ENCODE measurements at places on chromosomes 3 and 15. TPM values are rescaled to one million over a fixed set of nuclear protein-coding genes. Genes with fewer than 3 reads are reported as not detected.
A peak's percentile ranks its signal among the peaks of the same experiment; 100 is the strongest.

Gene ADAMTS9
- 168 TPM for total RNA-seq

Gene ICE2
- 19.8 TPM for total RNA-seq

Gene SENP2
- 53.6 TPM for total RNA-seq

Gene SFMBT1
- 3.1 TPM for total RNA-seq

Gene CEP19
- 5.0 TPM for total RNA-seq

Gene LDHAL6B
- total RNA-seq: not detected

Gene PTX3
- total RNA-seq: 1.7 TPM

Gene GPR87
- total RNA-seq: not detected

Gene CIB2
- total RNA-seq: 63.4 TPM

Gene ZBTB20
- 37.3 TPM for total RNA-seq

Gene TRIM42
- total RNA-seq: not detected

GRCh38 chr3:191065181-191065805, 133.7 kb upstream of the OSTN start:
- H3K27ac ChIP-seq: no peak overlapping the region
- H3K4me3 ChIP-seq: no peak overlapping the region
- no peaks in the 10 kb centered on the region for H3K36me3 ChIP-seq
- DNase-seq: peak; percentile 38

DNA sequence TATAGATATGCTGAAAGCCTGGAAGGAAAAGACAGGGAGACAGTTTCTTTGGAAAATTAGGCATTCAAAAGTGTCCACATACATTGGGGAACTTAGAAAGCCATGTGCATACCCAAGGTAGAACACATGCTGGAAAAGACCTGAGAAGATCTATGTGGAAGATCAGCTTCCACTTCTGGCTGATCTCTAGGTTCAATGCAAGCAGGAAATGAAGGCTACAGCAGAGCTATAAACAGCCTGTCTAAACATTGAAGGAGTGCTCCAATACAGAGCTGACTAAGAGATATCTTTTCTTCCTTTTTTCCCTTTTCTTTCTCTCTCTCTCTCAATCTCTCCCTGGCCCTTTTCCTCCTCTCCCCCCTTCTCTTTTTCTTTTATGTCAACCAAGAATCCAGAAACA, 73.6 kb upstream of the TCF12 start:
- H3K36me3 ChIP-seq: no peaks in the 10 kb centered on the region
- H3K4me1 ChIP-seq: no peaks in the 10 kb centered on the region
- H3K27ac ChIP-seq: no peak overlapping the region
- no peaks in the 10 kb centered on the region for H3K27me3 ChIP-seq
- DNase-seq: no peak
- no peak overlapping the region for H3K4me3 ChIP-seq

DNA sequence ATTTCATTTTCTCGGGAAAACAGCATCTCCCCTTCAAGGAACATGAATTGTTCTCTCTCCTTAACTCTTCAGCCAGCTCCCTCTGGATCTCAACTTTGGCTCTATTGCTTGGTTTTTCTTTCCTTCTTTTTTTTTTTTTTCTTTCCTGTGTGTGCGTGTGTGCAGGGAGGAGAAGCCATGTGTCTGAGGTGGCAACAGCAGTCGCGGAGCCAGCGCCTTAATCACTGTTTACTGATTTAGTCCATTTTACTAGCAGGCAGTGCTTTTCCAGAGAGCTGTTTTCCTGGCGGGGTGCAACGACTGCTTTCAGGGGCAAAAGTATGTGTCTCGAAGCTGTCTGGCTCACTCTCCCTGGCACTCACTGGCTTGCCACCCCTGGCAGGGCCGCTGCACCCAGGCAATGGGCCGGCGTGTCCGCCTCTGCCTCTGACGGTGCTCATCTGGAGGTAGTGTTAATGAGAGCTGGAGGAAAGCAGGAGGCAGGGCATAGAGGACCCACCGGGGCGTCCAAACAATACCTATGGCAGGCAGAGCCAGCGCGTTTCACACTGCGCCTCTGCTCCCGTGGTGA, 835.4 kb upstream of the NR2F2 start:
- no peaks in the 10 kb centered on the region for H3K36me3 ChIP-seq
- H3K4me3 ChIP-seq: no peak overlapping the region
- no peak overlapping the region for H3K27ac ChIP-seq
- DNase-seq: no peak

DNA sequence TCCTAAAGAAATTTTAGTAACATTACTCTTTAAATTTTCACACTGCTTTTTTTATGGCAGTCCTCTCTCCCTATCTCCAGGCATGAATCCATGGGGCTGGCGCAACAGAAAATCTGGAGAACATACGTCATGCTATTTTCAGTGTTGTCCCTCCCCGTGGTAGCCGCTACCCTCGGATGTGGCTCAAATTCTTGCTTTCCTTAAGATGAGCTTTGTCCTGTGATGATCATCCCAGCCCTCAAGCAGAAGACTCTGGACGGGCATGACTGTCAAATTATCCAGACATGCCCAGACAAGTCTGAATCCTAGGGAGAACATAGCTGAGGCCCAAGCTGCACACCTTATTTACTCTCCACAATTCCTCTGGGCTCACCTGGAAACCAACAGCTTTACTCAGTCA, 49.1 kb downstream of the FMN1 start:
- H3K4me1 ChIP-seq: no peaks in the 10 kb centered on the region
- no peak overlapping the region for H3K4me3 ChIP-seq
- H3K27me3 ChIP-seq: no peaks in the 10 kb centered on the region
- no peaks in the 10 kb centered on the region for H3K36me3 ChIP-seq
- no peak overlapping the region for H3K27ac ChIP-seq

DNA sequence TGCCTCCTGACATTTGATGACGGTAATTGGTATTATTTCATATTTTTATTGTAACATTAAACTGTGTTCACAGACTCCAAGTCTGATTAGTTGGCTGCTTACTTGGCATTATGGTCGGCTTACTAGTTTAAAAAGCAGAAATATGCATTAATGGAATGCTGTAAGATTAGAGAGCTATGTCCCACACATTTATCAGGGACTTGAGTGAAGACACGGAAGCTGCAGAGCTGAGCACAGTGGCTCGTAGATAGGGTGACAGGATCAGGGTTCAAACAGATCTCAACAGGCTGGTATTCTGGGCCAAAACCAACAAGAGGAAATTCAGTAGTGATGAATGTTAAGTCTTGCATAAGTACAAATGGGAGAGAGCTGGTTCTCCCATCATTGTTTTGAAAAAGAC, 113.8 kb downstream of the ADAMTSL3 start:
- no peak overlapping the region for H3K4me3 ChIP-seq
- H3K27ac ChIP-seq: no peak overlapping the region
- peaks cover 30% of the 10 kb centered on the region for H3K4me1 ChIP-seq
- H3K27me3 ChIP-seq: no peaks in the 10 kb centered on the region
- H3K36me3 ChIP-seq: no peaks in the 10 kb centered on the region
- no peak for DNase-seq

GRCh38 chr15:62506217-62506805, 341.2 kb upstream of the C2CD4B start:
- H3K36me3 ChIP-seq: no peaks in the 10 kb centered on the region
- no peaks in the 10 kb centered on the region for H3K27me3 ChIP-seq
- peak; percentile 77 for DNase-seq
- peaks cover 81% of the 10 kb centered on the region for H3K4me1 ChIP-seq

DNA sequence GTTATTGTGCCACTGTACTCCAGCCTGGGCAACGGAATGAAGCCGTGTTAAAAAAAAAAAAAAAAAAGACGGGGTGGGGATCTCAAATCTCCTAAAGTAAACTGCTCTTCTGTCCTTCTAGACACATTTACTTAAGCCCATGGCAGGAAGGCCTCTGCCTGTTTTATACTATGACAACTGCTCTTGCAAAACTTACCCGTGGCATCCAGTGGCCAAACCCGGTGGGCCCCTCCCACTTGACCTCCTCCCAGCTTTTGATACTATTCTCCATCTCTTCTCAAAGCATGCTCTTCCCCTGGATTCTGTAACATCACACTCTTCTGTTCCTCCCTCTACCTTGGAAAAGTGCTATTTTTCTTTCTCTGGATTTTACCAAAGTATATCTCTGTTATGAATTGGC, 112.2 kb downstream of the RFTN1 start:
- no peaks in the 10 kb centered on the region for H3K36me3 ChIP-seq
- no peak overlapping the region for H3K4me3 ChIP-seq
- H3K4me1 ChIP-seq: peaks cover 30% of the 10 kb centered on the region
- no peak for DNase-seq
- H3K27ac ChIP-seq: peak overlapping the region; percentile 86
- H3K27me3 ChIP-seq: no peaks in the 10 kb centered on the region

DNA sequence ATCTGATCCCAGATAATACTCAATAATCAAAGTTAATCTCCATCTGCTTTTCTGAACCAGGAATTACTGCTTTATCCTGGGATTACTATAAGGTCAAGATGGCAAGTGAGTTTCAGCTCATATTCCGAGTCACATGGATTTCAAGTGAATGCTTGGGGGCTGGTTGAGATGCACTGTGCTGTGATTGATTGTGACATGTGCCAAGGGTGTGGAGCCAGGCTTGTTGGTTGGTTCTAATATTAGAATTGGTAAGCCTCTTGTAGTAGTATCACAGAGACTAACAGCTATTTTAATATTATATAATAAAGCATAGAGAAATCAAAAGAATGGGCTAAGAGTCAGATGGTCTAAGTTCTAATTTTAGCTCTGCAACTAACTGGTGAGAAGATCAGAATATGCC, 74.2 kb upstream of the ICE2 start:
- no peak overlapping the region for H3K27ac ChIP-seq
- no peak for DNase-seq
- no peaks in the 10 kb centered on the region for H3K27me3 ChIP-seq
- H3K36me3 ChIP-seq: no peaks in the 10 kb centered on the region
- no peak overlapping the region for H3K4me3 ChIP-seq
- no peaks in the 10 kb centered on the region for H3K4me1 ChIP-seq

DNA sequence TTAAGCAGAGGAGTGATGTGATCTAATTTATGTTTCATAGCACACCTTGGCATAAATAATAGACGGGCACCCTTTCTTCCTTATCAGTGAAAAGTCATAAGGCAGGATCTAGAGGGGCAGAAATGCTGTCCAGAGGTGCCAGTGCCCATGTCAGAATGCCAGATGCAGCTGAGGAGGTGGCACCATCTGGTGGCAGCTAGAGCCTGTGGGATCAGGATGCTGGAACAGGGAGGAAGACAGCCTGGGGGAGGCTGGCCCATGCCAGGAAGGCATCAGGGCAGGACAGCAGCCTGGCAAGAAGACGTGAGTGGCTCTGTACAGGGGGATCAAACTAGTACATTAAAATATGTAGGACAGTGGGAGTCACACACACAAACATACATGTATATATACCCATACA, 16.5 kb downstream of the MYH15 start:
- no peaks in the 10 kb centered on the region for H3K36me3 ChIP-seq
- no peaks in the 10 kb centered on the region for H3K4me1 ChIP-seq
- H3K4me3 ChIP-seq: no peak overlapping the region
- no peak for DNase-seq

DNA sequence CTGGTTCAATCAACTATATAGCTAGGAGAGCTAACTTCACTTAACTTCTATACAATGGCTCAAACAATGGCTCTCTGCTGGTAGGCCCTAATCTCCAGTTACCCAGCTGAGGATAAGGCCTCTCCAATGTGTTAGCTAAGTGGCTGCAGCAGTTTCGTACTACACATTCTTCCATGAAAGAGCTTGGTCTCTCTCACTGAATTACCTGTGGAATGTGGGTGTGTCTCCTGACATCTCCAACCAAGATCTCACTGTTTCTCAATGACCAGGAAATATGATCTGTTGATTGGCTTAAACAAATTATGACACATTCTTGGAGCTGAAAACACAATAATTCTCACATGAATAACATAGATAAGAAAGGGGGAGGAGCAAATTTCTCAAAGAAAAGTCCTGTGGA, 169.8 kb upstream of the ROBO1 start:
- H3K4me3 ChIP-seq: no peak overlapping the region
- no peaks in the 10 kb centered on the region for H3K27me3 ChIP-seq
- no peak overlapping the region for H3K27ac ChIP-seq
- DNase-seq: no peak
- no peaks in the 10 kb centered on the region for H3K36me3 ChIP-seq

- H3K4me3 ChIP-seq: no peak overlapping the region
- no peaks in the 10 kb centered on the region for H3K27me3 ChIP-seq
- H3K36me3 ChIP-seq: no peaks in the 10 kb centered on the region
- H3K4me1 ChIP-seq: peaks cover 14% of the 10 kb centered on the region
- DNase-seq: no peak
Measured at GRCh38 chr3:11547498-11547897, 96.2 kb downstream of the VGLL4 start.

DNA sequence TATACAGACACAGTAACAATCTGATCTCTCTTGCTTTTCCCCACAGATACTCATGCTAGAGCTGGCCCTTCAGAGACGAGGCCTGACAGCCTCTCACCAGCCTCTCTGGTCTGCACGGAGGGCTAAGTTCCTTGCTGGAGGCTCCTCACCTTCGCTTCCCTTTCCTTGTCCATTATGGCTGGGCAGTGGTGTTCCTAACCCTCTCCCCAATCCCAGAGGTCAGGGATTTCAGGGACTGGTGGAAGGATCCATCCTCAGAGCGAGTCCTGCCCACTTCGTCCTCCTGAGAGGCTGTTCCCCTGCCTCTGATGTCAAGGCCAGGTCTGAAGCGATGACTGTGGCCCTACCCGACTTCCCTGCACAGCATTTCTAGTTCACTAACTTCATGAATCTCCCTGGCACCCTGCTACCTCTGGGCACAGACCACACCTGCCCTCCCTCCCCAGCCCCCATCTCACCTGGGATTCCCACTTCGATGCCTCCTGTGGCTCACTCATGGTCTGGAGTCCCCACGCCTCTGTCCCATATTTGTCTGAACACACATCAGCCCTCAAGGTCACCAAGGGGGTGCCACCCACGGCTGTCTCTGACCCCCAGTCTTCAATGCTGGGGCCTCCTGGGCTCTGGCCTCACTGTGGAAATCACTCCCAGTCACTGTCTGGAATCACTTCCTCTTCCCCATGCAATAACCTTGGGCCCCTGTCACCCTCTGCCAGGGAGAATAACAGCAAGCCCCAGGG, 124.9 kb upstream of the PRR20G start:
- H3K4me3 ChIP-seq: no peak overlapping the region
- H3K27ac ChIP-seq: no peak overlapping the region
- H3K4me1 ChIP-seq: no peaks in the 10 kb centered on the region
- H3K36me3 ChIP-seq: no peaks in the 10 kb centered on the region

- DNase-seq: no peak
- no peak overlapping the region for H3K27ac ChIP-seq
- no peak overlapping the region for H3K4me3 ChIP-seq
- H3K4me1 ChIP-seq: no peaks in the 10 kb centered on the region
- H3K36me3 ChIP-seq: no peaks in the 10 kb centered on the region
Measured at GRCh38 chr3:31469385-31469784, 63.3 kb upstream of the STT3B start.

- H3K27ac ChIP-seq: no peak overlapping the region
- H3K27me3 ChIP-seq: no peaks in the 10 kb centered on the region
Measured at GRCh38 chr3:148420242-148420641, 277.5 kb upstream of the AGTR1 start.

GRCh38 chr3:12394569-12395271, 89.6 kb upstream of the TSEN2 start:
- H3K4me3 ChIP-seq: no peak overlapping the region
- no peaks in the 10 kb centered on the region for H3K36me3 ChIP-seq
- H3K27me3 ChIP-seq: no peaks in the 10 kb centered on the region
- no peak overlapping the region for H3K27ac ChIP-seq

GRCh38 chr15:84914909-84915605, 30.6 kb downstream of the SLC28A1 start:
- H3K27ac ChIP-seq: peak overlapping the region; percentile 96
- H3K27me3 ChIP-seq: no peaks in the 10 kb centered on the region
- peak; percentile 96 for DNase-seq

- no peak overlapping the region for H3K27ac ChIP-seq
- H3K4me1 ChIP-seq: no peaks in the 10 kb centered on the region
- peaks cover 2% of the 10 kb centered on the region for H3K36me3 ChIP-seq
- DNase-seq: no peak
- H3K27me3 ChIP-seq: no peaks in the 10 kb centered on the region
Measured at GRCh38 chr3:66239513-66240123, 18.8 kb downstream of the SLC25A26 start.
